ENCODE measurements at places on chromosomes 13 and 19.
A peak's percentile ranks its signal among the peaks of the same experiment; 100 is the strongest.

GRCh38 chr13:98559169-98559568 is 17.7 kb downstream of the STK24 start:
- no peak for DNase-seq

GRCh38 chr19:46413262-46414031 is at the start of gene CCDC8:
Gene CCDC8, minus strand, starts transcription at chr19:46413564. Its CDS starts 754 bp downstream, at chr19:46412810.
- DNase-seq, result no peak

- DNase-seq, result no peak
Measured at GRCh38 chr13:87954091-87954490, 282.9 kb downstream of the SLITRK5 start.

DNA sequence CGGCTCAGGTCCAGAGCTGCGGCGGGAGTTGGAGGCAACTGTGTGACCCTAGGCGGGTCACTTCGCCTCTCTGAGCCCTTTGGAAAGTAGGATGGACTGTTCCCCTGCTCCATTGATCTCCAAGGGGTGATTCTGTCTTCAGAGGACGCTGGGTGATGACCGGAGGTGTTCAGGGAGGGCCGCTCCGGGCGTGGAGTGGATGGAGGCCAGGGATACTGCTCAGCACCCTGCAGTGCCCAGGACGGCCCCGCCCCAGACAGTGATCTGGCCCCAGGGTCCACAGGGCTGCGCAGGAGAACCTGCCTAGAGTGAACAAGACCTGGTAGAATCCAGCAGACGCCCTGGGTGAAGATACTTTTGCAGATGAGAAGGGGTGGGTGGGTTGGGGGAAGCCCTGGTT is 7.0 kb downstream of the NCLN start:
- DNase-seq, result no peak

GRCh38 chr13:66673401-66673800 is 556.7 kb downstream of the PCDH9 start:
- no peak for DNase-seq

GRCh38 chr13:66098931-66099628 is 1131.1 kb downstream of the PCDH9 start:
- DNase-seq, result no peak

GRCh38 chr13:113601166-113602070 is 16.9 kb downstream of the TFDP1 start:
- no peak for DNase-seq

DNA sequence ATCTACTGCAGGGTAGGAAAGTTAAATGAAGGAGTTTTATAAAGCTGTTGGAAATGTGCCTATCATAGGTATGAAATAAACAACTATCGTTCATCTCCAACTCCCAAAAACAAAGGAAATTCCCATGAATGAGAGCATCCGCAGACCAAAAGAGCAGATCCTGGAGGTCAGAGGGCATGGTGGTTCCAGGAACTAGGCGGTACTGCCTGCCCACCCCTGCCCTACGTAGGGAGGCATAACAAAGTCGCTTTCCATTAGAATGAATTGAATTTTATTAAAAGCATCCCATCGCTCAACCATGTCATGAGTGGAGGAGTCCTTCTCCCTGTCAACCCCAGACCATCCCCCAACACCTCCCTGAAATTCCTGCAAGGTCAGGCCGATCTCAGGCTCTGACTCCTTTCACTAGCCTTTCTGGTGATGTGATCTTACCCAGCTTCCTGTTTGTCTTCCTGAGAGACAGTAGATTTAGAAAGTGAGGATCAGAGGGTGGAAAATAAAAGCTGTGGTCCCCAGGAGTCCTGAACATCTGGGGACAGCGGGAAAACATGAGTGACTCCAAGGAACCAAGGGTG is at the start of gene CLEC4M:
Gene CLEC4M, plus strand, starts transcription at position 525 of the 575 bp plus-strand sequence. Its CDS starts 24 bp downstream, at position 549.
- DNase-seq, result no peak

GRCh38 chr19:11173516-11174155 is 18.1 kb upstream of the SPC24 start:
- no peak for DNase-seq

GRCh38 chr19:2060884-2061494 is 9.9 kb upstream of the MKNK2 start:
- peak; percentile 50 for DNase-seq

- no peak for DNase-seq
Measured at GRCh38 chr13:31372454-31372853, 172.7 kb downstream of the B3GLCT start.

DNA sequence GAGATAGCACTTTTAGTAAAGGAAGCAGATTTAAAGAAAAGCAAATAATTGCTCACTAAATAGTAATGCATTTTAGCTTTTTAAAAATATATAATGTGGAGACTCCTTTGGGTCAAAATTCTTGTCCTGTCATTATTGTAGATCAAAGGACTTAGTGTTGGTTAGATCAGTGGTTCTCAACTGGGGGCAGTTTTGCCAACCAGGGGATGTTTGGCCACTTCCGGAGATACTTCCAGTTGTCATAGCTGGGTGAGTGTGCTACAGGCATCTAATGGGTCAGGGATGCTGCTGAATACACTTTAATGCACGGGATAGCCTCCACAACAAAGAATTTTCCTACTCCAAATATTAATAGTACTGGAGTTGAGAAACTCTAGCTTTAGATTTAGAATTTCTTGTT is 126.8 kb downstream of the LMO7 start:
- no peak for DNase-seq

GRCh38 chr19:54041969-54042606 is 21.6 kb downstream of the VSTM1 start:
- no peak for DNase-seq

- peak; percentile 20 for DNase-seq
Measured at GRCh38 chr19:45882652-45883585, 3.0 kb downstream of the IRF2BP1 start.

- no peak for DNase-seq
Measured at GRCh38 chr19:29810504-29810871, 1.3 kb upstream of the CCNE1 start.

GRCh38 chr19:23385404-23385803 is 9.9 kb downstream of the ZNF91 start:
- DNase-seq, result no peak

DNA sequence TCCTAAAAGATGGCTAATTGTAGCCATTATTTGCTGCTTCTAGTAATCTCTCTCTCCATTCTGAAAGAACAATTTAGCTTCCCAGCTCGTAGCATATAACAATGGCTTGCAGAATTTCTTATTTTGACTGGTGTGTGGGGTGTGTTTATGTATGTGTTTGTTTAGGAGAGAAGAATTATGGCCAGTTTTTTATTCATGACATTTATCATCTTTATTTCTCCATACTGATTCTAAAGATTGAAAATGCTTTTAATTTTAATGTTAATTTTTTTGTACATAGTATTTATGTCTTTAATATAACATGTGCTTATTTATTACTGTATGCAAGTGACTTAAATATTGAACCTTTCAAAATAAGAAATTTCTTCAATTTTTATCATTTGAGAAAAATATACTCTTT is 115.8 kb upstream of the TMTC4 start:
- DNase-seq, result no peak

DNA sequence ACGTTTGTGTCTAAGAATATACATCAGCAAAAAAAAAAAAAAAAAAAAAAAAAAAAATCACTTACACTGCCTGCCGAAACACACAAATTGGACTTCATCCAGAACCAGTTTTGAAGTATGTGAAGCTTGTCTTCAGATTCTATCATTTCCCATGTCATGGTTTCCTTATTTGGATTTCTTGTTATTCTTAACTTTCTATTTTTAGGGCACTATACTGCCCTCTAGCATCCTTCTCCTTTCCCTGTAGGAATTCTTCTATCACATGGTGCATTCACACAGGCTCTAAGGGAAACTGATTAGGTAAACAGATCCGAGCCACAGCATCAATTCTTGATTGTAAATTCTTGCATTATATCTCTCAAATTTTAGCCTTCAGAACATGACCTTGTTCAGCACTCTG is 1507.5 kb downstream of the OLFM4 start:
- peak; percentile 3 for DNase-seq

GRCh38 chr13:75803164-75803611 is 167.1 kb downstream of the LMO7 start:
- peak; percentile 56 for DNase-seq

- no peak for DNase-seq
Measured at GRCh38 chr13:40376296-40376849, 290.1 kb downstream of the FOXO1 start.

- DNase-seq, result no peak
Measured at GRCh38 chr19:1551068-1552040, 16.8 kb downstream of the MEX3D start.

DNA sequence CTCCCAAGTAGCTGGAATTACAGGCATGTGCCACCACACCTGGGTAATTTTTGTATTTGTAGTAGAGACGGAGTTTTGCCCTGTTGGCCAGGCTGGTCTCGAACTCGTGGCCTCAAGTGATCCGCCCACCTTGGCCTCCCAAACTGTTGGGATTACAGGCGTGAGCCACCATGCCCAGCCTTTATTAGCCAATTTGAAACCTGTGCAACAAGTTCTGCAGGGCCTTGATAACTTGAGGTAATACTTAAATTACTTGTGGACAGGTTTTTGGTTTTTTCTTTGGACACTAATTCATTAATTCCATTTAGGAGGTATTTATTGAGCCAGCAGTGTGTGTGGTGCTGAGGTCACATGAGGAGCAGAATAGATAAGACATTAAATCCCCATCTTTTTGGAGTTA is 39.5 kb downstream of the ARHGAP35 start:
- DNase-seq, result no peak

DNA sequence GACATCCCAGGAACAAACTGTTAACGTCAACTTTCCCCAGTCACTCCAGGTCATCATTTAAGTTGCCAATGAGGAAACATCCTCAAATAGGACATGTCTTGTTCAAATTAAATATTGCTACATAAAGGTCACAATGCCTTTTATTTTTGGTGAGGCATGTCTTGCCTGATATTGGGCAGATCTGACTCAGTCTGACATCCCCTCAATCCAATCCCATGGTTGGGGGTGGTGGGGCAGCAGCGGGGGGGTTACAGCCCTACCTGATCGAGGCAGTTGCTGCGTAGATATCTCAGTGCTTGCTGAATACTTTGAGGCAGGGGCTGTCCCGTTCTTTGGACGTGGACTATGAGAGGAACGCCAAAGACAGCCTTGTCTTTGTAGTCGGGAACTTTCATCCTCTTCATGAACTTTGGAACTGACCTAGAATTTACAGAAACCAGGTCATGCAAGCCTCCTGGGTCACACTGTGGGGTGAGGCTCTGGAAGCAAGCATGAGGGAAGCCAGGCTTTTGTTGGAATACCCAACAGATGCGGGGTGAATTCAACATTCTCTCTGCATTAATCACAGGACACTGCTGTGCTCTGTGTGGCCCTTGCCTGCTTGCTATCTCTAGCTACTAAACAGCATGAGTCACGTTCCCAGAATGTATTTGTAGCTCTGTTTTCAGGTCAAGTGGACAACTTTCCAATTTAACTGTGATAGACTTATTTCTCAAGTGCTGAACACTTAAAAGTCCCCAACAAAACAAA is 109.8 kb downstream of the KL start:
- no peak for DNase-seq

- DNase-seq, result peak; percentile 25
Measured at GRCh38 chr13:111976474-111977178, 90.3 kb upstream of the SOX1 start.

GRCh38 chr19:30420316-30420715 is 48.1 kb downstream of the ZNF536 start:
- DNase-seq, result no peak

GRCh38 chr19:42386974-42387707 is 3.0 kb downstream of the CNFN start:
- DNase-seq, result peak; percentile 68

GRCh38 chr19:7360393-7360984 is 11.8 kb downstream of the ARHGEF18 start:
- DNase-seq, result no peak

DNA sequence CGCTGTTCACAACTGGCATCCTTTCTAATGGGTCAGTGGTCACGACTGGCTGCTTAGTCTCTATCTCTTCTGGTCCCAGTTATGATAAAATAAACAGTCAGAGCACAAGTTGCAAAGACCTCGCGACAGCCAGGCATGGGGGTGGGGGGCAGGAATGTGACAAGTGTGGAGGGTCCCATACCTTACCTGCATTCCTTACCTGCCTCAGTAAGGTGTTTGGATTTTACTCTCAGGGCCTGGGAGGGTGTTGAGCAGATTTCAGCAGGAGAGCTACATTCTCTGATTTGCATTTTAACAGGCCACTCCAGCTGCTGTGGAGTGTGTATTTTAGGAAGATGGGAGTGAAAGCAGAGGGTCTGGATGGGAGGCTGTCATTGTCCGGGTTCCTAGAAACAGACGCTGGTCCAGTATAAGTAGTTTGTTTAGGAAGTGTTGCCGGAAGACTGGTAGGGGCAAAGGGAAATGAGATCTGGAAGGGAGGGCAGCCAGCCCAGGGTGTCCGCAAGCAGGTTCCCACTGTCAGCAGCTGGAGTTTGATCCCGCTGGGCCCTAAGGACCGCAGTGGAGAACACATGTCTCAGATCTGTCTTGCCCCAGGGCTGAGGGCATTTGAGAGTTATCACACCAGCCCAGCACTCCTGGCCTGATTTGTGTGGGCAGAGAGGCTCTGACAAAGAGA is 920.0 kb downstream of the UQCRFS1 start:
- peak; percentile 84 for DNase-seq

All from NCI-H1092 treated with DMSO at 0.1 percent for 48 hours (cell line).